ENCODE measurements at places on chromosomes 6 and 20.

- H3K36me3 ChIP-seq, result peaks cover 17% of the 10 kb centered on the region
- no peak overlapping the region for H3K4me3 ChIP-seq
- DNase-seq, result no peak
- peaks cover 54% of the 10 kb centered on the region for H3K4me1 ChIP-seq
- H3K27me3 ChIP-seq, result no peaks in the 10 kb centered on the region
Measured at GRCh38 chr6:42025845-42026243, 24.5 kb upstream of the TAF8 start.

- H3K4me3 ChIP-seq, result no peak overlapping the region
- H3K27ac ChIP-seq, result no peak overlapping the region
- no peaks in the 10 kb centered on the region for H3K4me1 ChIP-seq
- no peaks in the 10 kb centered on the region for H3K36me3 ChIP-seq
Measured at GRCh38 chr20:42183147-42183546, 565.0 kb upstream of the CHD6 start.

DNA sequence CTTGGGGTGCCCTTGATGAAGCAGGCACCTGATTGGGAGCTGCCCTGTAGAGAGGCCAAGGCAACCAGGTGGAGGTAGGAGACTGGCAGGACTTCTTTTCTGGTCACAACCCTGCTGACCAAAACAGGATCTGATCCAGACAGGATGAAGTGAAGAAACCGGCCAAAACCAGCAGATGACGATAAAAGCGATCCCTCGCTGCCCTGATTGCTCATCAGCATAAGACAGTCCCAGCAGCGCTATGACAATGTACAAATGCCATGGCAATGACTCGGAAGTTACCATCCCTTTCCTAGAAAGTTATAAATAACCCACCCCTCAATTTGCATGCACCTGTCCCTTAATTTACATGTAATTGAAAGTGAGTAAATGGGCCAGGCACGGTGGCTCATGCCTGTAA is 88.4 kb upstream of the PDE10A start:
- DNase-seq, result no peak
- H3K27me3 ChIP-seq, result no peaks in the 10 kb centered on the region
- H3K4me3 ChIP-seq, result no peak overlapping the region
- no peaks in the 10 kb centered on the region for H3K36me3 ChIP-seq
- no peak overlapping the region for H3K27ac ChIP-seq

- H3K4me3 ChIP-seq, result no peak within 1 kb of the TSS
- H3K27me3 ChIP-seq, result peaks cover 60% of the 10 kb centered on the region
- H3K36me3 ChIP-seq, result no peaks in the 10 kb centered on the region
Measured at GRCh38 chr20:3084283-3084985, at the start of gene AVP. AVP (minus strand) TSS chr20:3084724; CDS start chr20:3084674, 50 bp downstream.

DNA sequence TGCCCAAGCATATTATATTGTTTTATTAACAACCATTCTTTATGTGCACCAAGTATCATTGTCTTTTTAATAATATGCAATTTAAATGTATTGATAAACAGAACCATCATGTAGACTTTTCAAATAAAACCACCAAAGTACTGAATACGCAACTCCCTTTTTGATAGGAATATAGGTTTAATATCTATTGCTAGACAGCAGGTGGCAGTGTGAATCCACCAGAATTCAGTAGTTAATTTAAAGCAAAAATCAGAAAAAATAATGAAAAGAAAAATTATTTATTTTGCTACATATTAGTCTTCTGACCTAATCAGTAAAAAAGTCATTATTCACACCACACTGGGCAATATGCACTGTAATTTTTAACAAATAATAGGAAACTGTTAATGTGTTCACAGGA is 143.7 kb downstream of the KLHL32 start:
- no peaks in the 10 kb centered on the region for H3K27me3 ChIP-seq
- no peak overlapping the region for H3K27ac ChIP-seq
- no peak for DNase-seq

GRCh38 chr6:90298459-90299053 is 1.9 kb upstream of the BACH2 start:
- no peaks in the 10 kb centered on the region for H3K27me3 ChIP-seq
- H3K4me3 ChIP-seq, result no peak overlapping the region
- DNase-seq, result no peak
- H3K27ac ChIP-seq, result peak overlapping the region; percentile 96
- H3K36me3 ChIP-seq, result no peaks in the 10 kb centered on the region

DNA sequence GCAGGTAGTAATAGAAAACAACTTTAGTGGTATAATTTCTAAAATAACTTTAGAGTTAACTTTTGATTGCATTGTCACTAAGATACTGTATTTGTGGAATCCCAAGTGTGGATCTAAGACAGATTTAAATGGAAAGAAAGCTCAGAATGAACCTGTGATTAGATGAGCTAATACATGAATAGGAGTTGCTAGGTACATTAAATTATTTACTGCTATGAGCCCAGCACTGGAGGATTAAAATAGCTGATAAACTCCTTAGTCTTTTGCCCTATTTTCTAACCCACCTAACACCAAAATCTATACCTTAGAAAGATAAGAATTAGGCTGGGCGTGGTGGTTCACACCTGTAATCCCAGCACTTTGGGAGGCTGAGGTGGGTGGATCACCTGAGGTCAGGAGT is 10.8 kb downstream of the SNRPC start:
- no peak overlapping the region for H3K27ac ChIP-seq
- no peak overlapping the region for H3K4me3 ChIP-seq
- H3K36me3 ChIP-seq, result peaks cover 92% of the 10 kb centered on the region

DNA sequence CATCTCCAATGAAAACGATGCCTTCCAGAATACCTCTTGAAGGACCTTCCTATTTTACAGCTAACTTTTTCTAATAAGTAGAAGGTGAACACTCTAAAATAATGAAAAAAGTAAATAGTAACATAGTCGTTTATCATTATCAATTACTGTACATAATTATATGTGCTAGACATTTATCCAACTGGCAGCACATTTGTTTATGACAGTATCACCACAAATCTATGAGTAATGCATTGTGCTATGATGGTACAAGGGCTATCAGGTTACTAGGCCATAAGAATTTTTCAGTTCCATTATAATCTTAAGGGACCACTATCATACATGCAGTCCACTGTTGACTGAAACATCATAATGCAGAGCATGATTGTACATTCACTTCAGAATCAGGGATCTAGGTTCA is 68.4 kb downstream of the ATG5 start:
- H3K4me3 ChIP-seq, result no peak overlapping the region
- DNase-seq, result no peak
- no peaks in the 10 kb centered on the region for H3K27me3 ChIP-seq
- no peaks in the 10 kb centered on the region for H3K36me3 ChIP-seq
- H3K4me1 ChIP-seq, result no peaks in the 10 kb centered on the region

GRCh38 chr20:55615818-55616217 is 389.5 kb downstream of the CBLN4 start:
- no peak overlapping the region for H3K4me3 ChIP-seq
- H3K36me3 ChIP-seq, result no peaks in the 10 kb centered on the region
- H3K27ac ChIP-seq, result no peak overlapping the region
- no peak for DNase-seq
- H3K4me1 ChIP-seq, result no peaks in the 10 kb centered on the region

GRCh38 chr20:10367943-10368701 is 65.9 kb downstream of the MKKS start:
- H3K27ac ChIP-seq, result no peak overlapping the region
- no peaks in the 10 kb centered on the region for H3K27me3 ChIP-seq
- DNase-seq, result no peak
- no peaks in the 10 kb centered on the region for H3K36me3 ChIP-seq

DNA sequence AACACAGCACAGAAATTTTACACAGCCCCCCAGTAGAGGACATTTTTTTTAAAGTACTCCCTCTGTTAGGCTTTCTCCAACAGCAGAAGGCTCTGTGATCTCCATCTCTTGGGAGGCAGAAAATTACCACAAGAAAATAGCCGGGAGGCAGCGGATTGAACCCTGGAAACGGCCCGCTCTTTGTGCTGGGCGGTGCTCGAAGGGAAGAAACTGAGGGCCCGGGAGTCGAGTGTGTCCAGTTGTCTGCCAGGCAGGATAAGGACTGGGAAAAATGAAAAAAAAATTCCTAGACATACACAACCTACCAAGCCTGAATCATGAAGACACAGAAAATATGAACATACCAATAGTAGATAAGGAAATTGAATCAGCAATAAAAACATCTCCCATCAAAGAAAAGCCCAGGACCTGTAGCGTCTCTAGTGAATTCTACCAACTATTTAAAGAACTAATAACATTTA is 31.5 kb downstream of the POM121L2 start:
- DNase-seq, result no peak
- no peak overlapping the region for H3K4me3 ChIP-seq
- no peaks in the 10 kb centered on the region for H3K27me3 ChIP-seq
- H3K4me1 ChIP-seq, result no peaks in the 10 kb centered on the region
- H3K36me3 ChIP-seq, result no peaks in the 10 kb centered on the region

DNA sequence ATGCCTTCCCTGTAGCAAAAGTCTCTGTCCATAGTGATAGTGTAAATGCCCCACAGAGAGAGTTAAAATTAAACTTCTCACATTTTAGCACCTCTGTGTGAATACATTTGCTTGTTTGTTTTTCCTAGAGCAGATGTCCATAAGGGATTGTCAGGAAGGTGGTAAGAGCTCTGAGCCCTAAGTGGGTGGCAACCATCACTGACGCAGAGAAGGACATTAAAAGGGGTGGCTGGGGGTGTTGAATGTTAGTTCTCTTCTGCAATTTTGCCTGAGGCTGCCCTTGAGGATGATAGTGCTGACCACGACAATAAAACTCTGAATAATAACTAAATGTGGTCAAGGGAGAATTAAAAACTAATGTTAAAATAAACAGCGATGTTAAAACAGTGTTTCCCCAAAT is 174.3 kb upstream of the ID4 start:
- H3K4me3 ChIP-seq, result no peak overlapping the region
- DNase-seq, result no peak
- H3K27ac ChIP-seq, result no peak overlapping the region
- no peaks in the 10 kb centered on the region for H3K27me3 ChIP-seq

- no peak overlapping the region for H3K27ac ChIP-seq
- DNase-seq, result no peak
- no peaks in the 10 kb centered on the region for H3K27me3 ChIP-seq
- H3K4me3 ChIP-seq, result no peak overlapping the region
- no peaks in the 10 kb centered on the region for H3K36me3 ChIP-seq
Measured at GRCh38 chr6:149859368-149859767, 4.8 kb downstream of the LRP11 start.

DNA sequence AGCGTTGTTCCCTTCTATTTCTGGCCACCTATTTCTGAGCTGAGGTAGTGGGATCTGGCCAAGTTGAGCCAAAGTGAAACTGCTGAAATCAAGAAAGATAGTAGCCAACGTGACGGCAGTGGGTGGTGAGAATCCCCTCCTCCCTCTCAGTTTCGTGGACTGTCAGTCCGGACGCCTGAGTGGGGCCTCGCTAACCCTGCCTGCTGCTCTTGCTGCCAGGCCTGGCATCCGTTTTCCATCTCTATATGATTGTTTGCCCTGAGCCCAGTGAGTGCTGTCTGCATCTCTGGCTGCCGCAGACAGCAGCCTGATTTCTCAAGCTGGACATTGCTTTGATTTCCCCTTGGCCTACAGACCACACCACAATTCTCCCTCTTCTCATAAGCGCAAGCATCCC is 23.5 kb upstream of the PAX1 start:
- H3K4me3 ChIP-seq, result no peak overlapping the region
- no peaks in the 10 kb centered on the region for H3K4me1 ChIP-seq
- no peaks in the 10 kb centered on the region for H3K36me3 ChIP-seq

- DNase-seq, result no peak
- no peak overlapping the region for H3K27ac ChIP-seq
- H3K4me3 ChIP-seq, result no peak overlapping the region
Measured at GRCh38 chr20:20803011-20803410, 90.6 kb upstream of the RALGAPA2 start.

DNA sequence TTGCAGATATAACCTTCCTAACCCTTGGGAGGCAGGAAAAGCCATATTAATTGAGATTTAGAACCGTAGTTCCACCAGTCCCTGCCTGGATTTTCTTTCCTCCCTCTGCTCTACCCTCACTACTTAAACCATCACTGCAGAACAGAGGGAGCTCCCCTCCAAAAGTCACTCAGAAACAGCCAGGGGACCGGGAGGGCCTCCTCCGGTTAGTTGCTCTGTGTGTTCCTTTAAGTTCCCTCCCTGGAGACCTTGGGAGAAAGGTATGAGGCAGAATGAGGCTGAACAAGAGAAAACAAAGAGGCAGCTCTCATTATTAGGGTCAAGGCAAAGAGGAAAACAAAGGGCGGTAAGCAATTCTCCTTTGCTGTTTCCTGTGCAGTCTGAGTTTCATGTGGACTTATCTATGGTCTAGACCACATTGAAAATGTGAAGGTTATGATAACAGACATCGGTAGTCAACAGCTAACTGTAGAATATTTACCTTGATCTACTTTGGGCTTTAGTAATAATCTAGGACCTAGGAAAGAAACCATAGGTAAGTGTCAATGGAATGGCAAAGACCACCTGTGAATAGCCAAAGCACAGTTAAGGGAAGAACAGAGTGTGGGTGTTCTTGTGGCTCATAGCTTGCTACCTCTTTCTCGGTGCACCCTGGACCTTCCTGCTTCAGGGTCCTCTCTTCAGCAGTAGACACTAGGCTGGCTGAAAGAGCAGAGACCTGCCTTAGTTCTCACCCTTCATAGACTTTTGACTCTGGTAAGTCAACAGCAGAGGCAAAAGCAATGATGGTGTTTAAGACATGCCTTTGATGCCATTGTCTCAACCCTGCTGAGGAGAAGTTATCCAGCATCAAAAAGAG is 250.9 kb upstream of the CITED2 start:
- H3K36me3 ChIP-seq, result no peaks in the 10 kb centered on the region
- H3K4me1 ChIP-seq, result no peaks in the 10 kb centered on the region
- DNase-seq, result no peak
- no peaks in the 10 kb centered on the region for H3K27me3 ChIP-seq

DNA sequence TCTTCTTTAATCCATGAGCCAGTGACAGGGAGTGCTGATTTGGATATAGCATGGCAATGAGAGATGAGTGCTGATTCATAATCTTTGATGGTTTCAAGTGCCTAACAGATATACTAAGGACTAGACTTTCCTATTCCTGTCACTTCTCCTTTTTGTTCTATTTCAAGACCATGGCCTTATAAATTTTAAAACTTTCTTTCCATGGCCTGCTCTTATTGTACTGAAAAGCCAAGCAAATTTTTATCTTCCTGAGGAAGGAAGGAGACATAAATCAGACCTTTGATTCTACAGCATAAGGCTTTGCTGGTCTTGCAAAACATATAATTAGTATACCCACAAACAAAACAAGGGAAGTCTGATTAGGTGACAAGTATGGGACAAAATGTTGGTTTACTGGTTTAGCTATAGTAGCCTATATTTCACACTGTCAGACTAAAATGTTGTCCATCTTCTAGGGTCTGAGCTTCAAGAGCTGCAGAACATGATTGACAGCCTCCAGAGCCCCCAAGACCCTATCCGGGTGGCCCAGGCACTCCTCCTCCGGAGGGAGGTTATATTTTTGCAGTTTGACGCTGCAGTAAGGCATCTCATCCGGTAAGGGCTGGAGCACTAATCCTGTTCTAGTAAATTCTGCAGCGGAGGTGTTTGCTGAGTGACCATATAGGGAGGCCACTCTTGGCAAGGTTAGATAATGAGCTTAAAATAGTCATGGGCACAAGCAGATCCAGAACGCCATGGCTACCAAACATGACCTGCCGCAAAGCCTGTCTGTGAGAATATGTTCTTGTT is 82.3 kb downstream of the CD164 start:
- H3K4me1 ChIP-seq, result no peaks in the 10 kb centered on the region
- H3K36me3 ChIP-seq, result no peaks in the 10 kb centered on the region
- no peaks in the 10 kb centered on the region for H3K27me3 ChIP-seq
- no peak overlapping the region for H3K27ac ChIP-seq
- H3K4me3 ChIP-seq, result no peak overlapping the region
